Purkinje cell (primary cell): ENCODE measurements at places on chromosomes 4 and X. TPM values are rescaled to one million over a fixed set of nuclear protein-coding genes. Genes with fewer than 3 reads are reported as not detected.

CWH43 gene
- 2.9 TPM in 1 of 2 replicates, not detected in the other for polyA plus RNA-seq

DCLK2 gene
- 5.3 and 8.5 TPM in 2 replicates for polyA plus RNA-seq

ADH1A gene
- polyA plus RNA-seq = not detected in 2 replicates

PIGA gene
- polyA plus RNA-seq = 3.7 and 3.8 TPM in 2 replicates

OTC gene
- polyA plus RNA-seq = 0.15 TPM in 1 of 2 replicates, not detected in the other

ZNF81 gene
- polyA plus RNA-seq = 0.20 and 1.6 TPM in 2 replicates

ANKRD50 gene
- 0.80 and 2.1 TPM in 2 replicates for polyA plus RNA-seq

SUPT20HL2 gene
- polyA plus RNA-seq = not detected in 2 replicates

MSMO1 gene
- 63.7 and 100 TPM in 2 replicates for polyA plus RNA-seq

MAGED4B gene
- 4.9 and 9.5 TPM in 2 replicates for polyA plus RNA-seq

TREX2 gene
- not detected in 2 replicates for polyA plus RNA-seq

PCDH18 gene
- polyA plus RNA-seq = 0.08 TPM in 1 of 2 replicates, not detected in the other

TCEAL2 gene
- 76.8 and 119 TPM in 2 replicates for polyA plus RNA-seq

PRRG3 gene
- polyA plus RNA-seq = 1.3 and 7.6 TPM in 2 replicates

SLC25A31 gene
- 0.17 TPM in 1 of 2 replicates, not detected in the other for polyA plus RNA-seq

TSPAN7 gene
- 623 and 918 TPM in 2 replicates for polyA plus RNA-seq

TMPRSS11A gene
- polyA plus RNA-seq = 0.60 and 1.2 TPM in 2 replicates

SPANXA2 gene
- polyA plus RNA-seq = not detected in 2 replicates

RPS6KA6 gene
- polyA plus RNA-seq = 3.7 and 4.0 TPM in 2 replicates

SPANXB1 gene
- polyA plus RNA-seq = not detected in 2 replicates

S100P gene
- polyA plus RNA-seq = 1.0 TPM in 1 of 2 replicates, not detected in the other

MTTP gene
- polyA plus RNA-seq = 5.4 and 5.7 TPM in 2 replicates

CLDN34 gene
- not detected in 2 replicates for polyA plus RNA-seq

PRKG2 gene
- polyA plus RNA-seq = 1.7 TPM in 1 of 2 replicates, not detected in the other

MAOB gene
- polyA plus RNA-seq = 30.0 and 42.1 TPM in 2 replicates

ZFP92 gene
- 0.17 and 0.60 TPM in 2 replicates for polyA plus RNA-seq
